ENCODE measurements at places on chromosomes 1 and 21. TPM values are rescaled to one million over a fixed set of nuclear protein-coding genes. Genes with fewer than 3 reads are reported as not detected.

Gene SHISAL2A
- 9.9 TPM for total RNA-seq

Gene NMNAT2
- total RNA-seq = not detected

Gene S100A11
- total RNA-seq = 477 TPM

Gene EEIG2
- total RNA-seq = 8.7 TPM

Gene CFAP141
- not detected for total RNA-seq

Gene KCNN3
- total RNA-seq = 0.14 TPM

Gene TMEM51
- total RNA-seq = not detected

Data from activated CD4-positive, alpha-beta memory T cell treated with anti-CD3 and anti-CD28 coated beads for 36 hours (primary cell).